ENCODE measurements at places on chromosomes 4 and X. TPM values are rescaled to one million over a fixed set of nuclear protein-coding genes. Genes with fewer than 3 reads are reported as not detected.

NLRP2B gene
- not detected for total RNA-seq

TMEM35A gene
- 0.26 TPM for total RNA-seq

IQSEC2 gene
- 0.56 TPM for total RNA-seq

MAGEA2B gene
- not detected for total RNA-seq

MAOB gene
- total RNA-seq: 0.30 TPM

All from activated T-cell treated with anti-CD3 and anti-CD28 coated beads, Interleukin-2, amount 50 U/mL, for 72 hours (primary cell).